Thoracic aorta (tissue), 2 donors: ENCODE measurements at places on chromosomes 2 and 18.

DNA sequence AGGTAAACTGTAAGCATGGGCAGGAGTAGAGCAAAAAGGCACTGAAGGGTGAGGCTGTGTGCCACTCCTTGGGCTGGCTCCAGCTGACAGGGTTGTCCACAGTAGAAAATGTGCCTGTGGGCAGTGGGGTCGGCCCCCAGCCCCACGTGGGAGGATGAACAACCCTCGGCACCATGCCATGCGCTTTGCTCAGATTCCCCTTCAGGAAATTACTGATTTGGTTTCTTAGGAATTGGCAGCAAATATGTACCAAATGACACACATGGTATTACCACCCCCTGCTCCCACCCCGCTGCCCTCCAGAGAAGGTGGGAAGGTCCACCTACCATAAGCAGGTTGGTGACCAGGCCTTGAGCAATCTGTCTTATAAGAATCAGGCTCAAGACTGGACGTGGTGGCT, 13.6 kb downstream of the ADCY3 start:
- no peak for DNase-seq

GRCh38 chr18:55088000-55088401, 128.7 kb upstream of the CCDC68 start:
- no peak for DNase-seq

- DNase-seq = no peak
Measured at GRCh38 chr2:173496746-173497145, 142.1 kb downstream of the CDCA7 start.

DNA sequence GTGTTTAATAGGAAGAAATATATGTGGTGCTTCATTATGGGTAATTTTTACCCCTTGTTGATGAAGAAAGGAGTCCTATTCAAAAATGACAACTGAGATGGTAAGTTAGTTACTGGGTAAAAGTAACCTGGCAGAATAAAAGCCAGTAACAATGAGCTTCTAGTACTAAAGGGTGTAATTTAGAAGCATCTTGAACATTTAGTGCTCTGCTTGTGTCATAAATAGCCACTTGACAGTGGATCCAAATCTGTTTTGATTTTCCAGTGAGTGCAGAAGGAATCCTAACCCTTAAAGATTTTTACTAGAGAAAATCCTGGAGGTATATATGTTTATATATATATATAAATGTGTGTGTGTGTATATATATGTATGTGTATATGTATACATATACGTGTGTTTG, 15.1 kb downstream of the COMMD1 start:
- DNase-seq = no peak

DNA sequence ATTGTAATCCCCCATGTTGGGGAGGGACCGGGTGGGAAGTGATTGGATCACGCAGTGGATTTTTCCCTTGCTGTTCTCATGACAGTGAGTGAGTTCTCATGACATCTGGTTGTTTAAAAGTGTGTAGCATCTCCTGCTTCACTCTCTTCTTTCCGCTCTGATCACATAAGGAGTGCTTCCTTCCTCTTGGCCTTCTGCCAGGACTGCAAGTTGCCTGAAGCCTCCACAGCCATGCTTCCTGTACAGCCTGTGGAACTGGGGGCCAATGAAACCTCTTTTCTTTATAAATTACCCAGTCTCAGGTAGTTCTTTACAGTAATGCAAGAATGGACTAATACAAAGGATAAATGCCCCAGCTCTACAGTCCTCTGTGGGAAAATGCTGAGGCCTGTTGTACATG, 437.5 kb upstream of the NXPH2 start:
- no peak for DNase-seq

- DNase-seq = no peak
Measured at GRCh38 chr2:79327460-79327859, 167.9 kb upstream of the REG3A start.

DNA sequence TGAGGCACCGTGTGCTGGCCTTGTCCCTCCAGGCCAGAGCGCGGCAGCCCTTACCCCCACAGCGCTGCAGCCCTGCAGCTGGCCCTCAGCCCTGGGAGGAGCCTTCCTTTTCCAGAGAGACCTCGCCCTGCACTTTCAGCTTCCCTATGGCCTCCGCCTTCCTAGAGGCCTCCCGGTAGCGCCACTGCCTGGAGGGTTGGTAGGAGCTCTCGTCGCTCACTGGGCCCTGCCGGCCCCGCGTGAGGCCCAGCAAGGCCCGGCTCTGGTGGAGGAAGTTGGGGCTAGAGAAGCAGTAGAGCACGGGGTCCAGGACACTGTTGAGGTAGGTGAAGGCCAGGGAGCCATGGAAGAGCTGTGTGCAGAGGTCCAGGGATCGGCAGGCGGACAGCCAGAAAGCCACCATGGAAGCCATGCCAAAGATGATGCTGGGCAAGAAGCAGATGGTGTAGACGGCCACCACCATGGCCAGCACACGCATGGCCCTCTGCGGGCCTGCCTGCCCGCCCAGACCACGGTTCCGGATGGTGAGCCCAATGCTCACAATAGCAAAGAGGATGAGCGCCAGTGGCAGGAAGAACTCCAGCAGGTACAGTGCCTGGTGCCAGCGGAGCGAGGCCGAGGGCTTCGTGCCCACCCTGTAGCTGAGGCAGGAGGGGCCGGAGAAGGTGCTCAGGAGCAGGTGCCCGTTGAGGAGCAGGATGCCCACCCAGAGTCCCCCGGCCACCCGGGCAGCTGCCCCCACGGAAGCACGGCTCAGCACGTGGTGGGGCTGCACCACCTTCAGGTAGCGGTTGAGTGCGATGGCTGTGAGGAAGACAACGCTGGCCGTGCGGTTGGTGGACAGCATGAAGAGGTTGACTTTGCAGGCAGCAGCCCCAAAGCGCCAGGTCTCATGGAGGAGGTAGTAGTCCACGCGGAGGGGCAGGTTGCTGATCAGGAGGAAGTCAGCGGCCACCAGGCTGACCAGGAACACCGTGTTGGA, 821 bp downstream of the OXER1 start:
- DNase-seq = no peak

DNA sequence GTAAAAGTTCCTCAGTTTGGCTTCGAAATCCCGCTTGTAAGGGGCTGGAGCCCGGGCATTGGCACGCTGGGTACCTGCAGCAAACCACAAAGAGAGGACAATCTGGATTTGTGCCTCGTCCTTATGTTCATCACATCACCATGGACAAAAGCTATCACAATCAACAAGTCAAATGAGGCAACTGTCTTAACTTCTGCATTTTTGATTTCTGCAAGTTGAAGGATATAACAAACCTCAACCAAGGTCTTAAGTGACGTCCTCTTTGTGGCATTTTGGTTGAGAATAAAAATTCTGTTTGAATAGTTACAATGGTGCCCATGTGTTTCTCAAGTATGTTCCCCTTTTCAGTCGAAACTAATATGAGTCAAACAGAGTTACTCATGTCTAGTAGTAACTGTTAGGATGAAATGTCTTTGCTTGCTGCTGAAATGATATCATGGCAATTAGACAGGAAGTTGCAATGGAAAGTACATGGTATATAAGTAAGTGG, 70.8 kb upstream of the STK17B start:
- DNase-seq = no peak

DNA sequence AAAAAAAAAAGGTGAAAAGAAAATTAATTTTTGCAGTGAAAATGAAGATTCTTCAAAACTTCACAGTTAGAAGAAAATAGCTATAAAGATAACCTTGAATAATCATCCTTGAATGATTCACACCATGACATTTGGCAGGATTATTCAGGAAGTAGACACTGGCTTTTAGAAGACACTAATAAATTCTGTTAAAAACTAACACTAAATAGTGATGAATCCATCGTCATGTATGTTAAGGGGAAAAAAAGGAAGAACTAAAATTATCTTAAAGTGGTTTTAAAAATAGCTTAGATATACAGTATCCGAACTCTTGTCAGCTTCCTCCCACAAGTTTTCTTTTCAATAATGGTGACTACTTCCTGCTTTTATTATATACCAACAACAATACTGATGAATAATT, 10.2 kb downstream of the USP37 start:
- DNase-seq = no peak

DNA sequence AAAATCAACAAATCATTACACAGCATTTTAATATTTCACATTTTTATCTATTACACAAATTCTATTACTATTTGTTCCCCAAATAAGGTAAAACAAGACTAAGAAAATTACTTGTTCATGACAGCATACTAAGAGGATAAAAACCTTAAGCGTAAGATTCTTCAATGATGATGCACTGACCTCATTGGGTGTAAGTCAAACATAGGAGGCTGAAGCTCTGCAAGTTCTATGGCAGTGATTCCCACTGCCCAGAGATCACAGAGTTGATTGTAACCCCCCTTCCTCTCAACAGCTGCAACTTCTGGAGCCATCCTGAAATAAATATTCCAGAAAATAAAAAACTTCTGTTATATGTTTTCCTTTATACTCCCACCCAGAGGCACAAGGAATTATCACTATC, 82.2 kb upstream of the CDKL4 start:
- no peak for DNase-seq

DNA sequence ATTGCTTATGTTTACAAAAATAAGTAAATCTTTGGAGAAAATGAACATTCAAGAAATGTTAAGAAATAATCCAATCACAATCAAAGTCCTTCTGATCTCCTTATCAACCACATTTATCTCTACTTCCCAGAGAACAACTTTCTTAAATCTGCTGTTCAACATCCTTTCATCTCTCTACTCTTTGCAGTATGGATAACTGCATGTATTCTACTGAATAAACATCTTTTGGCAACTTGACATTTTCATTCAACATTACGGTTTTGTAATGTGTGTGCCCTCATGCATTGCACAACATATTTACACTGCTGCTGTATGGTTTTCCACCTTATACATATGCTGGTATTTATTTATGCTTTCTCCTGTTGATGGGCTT, 9.2 kb downstream of the CMPK2 start:
- DNase-seq = no peak

- DNase-seq = no peak
Measured at GRCh38 chr18:79528846-79529245, 133.1 kb downstream of the NFATC1 start.

DNA sequence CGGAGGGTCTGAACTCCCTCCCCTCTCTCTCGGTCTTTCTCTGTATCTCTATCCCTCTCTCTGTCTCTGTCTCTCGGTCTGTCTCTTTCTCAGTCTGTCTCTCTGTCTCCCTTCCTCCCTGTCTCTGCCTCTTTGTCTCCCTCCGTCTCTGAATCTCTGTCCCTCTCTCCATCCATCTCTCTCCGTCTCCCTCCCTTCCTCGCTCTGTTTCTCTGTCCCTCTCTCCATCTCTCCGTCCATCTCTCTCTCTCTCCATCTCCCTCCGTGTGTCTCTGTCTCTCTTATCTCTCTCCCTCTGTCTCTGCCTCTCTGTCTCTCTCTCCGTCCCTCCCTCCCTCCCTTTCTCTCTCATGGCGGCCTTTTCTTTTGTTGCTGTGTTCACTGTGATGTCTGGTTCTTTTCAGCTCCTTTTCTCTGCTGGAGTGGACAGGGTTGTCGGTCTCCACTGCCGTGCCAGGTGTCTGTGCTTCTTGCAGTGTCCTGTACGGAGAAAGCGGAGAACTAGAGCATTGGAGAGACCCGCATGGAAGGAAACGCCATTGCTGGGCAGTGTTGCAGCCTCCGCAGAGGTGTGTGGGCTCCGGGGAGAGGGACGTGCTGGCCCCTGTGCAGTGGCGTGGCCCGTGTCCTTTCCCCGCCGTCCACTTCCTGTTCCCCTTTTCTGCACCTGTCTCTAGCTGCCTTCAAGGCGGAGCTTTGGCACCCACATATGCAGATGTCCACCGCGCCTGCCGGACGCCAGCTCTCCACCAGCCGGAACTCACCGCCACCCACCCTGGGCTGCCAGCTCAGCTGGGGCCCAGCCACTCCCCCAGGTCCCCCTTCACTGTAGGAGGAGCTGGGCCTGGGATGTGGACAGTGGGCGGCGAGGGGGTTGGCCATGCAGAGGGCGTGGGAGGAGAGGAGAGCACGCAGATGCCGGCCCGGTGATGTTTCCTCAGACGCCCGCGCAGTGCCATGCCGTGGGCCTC, 113.1 kb downstream of the NFATC1 start:
- no peak for DNase-seq

- DNase-seq = no peak
Measured at GRCh38 chr2:127401757-127402695, 14.3 kb upstream of the MAP3K2 start.

- no peak for DNase-seq
Measured at GRCh38 chr18:79697976-79698375, 18.4 kb downstream of the CTDP1 start.

- DNase-seq = no peak
Measured at GRCh38 chr18:8701546-8702118, 3.7 kb upstream of the MTCL1 start.

GRCh38 chr2:21333684-21334083, 209.9 kb downstream of the TDRD15 start:
- no peak for DNase-seq

GRCh38 chr18:59996370-59996966, 96.7 kb downstream of the PMAIP1 start:
- DNase-seq = no peak

DNA sequence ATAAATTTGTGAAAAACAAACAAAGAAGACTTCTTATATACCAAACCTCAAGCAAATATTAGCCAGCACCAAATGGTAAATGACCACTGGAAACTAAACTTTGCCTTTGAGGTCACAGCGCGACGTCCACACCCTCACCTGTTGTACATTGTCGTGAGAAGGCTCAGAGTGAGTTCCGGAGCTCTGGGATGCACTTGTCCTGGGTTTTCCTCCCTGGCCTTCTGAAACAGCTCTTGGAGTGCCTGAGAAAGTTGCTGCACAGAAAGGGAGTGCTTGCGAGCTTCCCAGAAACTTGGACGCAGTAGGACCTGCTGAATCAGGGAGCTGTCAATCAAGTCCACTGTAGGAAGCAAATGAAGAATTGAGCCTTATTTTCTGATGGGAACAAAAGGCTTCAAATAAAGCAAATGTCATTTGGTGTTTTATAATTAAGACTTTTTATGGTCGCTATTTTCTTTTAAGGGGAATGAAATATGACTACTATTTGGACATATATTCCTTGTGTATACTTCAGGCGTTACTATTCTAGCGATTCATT, 11.0 kb downstream of the DYTN start:
- no peak for DNase-seq

GRCh38 chr2:142127248-142127647, 3.6 kb downstream of the LRP1B start:
- no peak for DNase-seq

- DNase-seq = no peak
Measured at GRCh38 chr2:75200140-75201096, 1.1 kb upstream of the TACR1 start.

GRCh38 chr2:101306410-101306809, 2.1 kb downstream of the RNF149 start:
- no peak for DNase-seq

GRCh38 chr2:3847397-3848052, 144.2 kb downstream of the DCDC2C start:
- no peak for DNase-seq

GRCh38 chr2:216394881-216395280, 17.4 kb upstream of the SMARCAL1 start:
- DNase-seq = no peak
